Uterus (tissue), 4 donors: ENCODE measurements at places on chromosomes 7 and 10. TPM values are rescaled to one million over a fixed set of nuclear protein-coding genes. Genes with fewer than 3 reads are reported as not detected.

DNA sequence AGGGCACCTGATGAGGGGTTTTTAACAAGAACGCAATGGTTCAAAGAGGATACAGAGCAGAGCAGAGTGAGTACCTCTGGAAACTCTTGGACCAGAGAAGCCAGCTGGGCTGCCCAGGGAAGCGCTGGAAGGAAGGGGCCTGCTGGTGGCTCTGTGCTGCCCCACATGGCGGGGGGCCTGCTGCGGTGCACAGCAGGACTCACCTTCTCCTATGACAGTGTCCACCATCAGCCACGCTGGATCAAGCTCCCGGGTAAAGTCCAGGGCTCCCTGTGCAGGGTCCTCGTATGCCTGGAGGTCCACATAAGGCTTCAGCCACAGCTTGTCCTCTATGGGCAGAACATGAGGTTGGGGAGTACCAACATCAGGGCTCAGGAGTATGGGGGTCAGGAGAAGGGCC lies 12.5 kb downstream of the EPHA1 start:
- DNase-seq: no peak

DNA sequence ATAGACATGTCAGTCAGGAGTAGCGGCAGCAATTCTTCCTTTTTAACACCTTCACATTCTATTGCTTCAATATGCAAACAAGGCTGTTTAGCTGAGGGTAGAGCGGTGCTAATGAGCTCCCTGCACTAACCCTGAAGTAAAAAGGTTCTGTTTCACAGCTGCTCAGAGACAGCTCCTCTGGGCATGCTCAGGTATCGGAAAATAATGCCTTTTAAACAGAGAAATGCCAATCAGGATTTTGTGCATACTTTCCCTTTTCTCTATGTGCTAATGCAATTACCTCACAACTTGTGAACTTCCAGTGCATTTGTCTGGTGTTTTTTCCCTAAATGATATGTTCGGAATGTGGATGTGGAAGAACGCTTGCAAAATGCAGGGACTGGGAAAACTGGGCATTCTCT lies 307.7 kb upstream of the FZD8 start:
- DNase-seq: no peak

LIPK gene
- not detected for total RNA-seq

DNA sequence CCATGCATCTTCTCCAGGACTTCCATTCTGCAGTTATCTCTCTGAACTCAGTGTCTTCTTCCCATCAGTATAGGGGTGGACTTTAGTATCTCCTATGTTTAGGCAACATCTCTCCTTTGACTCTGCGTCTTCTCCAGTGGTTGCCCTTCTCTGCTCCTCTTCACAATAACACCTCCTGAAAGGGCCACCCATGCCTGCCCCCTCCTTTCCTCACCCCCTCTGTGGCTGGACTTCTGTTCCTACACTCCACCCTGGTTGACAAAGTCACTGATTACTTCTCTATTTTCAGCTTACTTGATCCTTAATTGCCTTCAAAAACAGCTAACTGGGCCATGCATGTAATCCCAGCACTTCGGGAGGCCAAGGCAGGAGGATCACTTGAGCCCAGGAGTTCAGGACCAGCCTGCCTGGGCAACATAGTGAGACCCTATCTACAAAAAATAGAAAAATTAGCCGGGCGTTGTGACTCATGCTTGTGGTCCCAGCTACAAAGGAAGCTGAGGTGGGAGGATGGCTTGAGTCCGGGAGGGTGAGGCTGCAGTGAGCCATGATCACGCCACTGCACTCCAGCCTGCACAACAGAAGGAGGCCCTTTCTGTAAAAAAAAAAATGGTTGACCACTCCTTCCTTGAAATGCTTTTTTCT lies 13.7 kb downstream of the SRGN start:
- DNase-seq: no peak

RNF148 gene
- total RNA-seq: 4.7 TPM

- no peak for DNase-seq
Observed at GRCh38 chr10:130647341-130647740, 511.1 kb downstream of the GLRX3 start.

DNA sequence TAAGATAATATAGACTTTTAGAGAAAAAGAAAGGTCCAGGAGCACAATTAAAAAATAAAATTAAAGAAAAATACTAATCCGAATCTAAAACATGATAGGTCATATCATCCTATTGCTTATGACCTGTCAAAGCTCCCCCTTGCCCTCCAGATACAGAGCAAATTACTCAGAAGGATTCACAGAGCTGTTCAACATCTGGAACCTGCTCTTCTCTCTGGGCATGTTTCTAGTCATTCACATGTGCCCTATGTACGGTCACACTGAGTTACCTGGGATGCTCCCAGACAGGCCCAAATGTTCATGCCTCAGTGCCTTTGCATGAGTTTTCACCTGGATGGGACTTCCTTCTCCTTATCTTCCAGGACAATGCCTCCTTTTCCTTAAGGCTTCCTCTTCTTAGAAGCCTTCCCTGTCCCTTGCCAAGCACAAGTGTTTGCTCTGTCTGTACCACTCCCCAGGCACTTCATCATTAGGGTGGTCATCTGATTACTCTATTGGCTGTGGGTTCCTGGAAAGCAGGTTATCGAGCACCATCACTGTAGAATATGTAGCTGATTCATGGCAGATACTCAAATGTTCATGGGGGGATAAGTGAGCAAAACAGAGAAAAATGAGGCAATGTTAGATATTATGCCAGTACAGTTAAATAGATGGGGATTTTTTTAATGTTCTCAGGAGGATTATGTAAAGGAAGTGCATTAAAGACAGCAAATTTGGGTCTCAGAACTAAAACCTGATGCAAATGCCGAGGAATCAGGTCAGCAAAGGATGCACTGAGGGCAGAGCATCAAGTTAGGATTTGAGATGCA lies 12.0 kb upstream of the AOAH start:
- no peak for DNase-seq

DNA sequence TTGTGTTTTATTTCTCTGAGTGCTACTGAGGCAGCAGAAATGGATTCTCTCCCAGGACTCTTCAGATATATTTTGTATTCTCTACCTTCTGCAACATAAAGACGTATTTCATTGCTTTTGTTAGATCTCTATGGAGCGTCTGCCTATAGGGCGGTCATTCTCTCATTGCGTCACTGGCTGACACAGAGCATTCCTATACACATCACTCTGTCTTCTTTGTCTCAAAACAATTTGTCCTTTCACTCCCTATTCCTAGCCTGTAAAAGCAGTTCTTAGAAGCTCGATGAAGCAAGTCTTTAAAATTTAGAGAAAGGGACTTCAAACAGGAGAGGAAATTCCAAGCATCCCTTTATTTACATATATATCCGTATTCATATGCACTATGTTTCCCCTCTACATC lies 120.6 kb downstream of the CPED1 start:
- DNase-seq: no peak

MOGAT3 gene
- not detected for total RNA-seq

ADGRA1 gene
- 0.07 TPM for total RNA-seq

CADPS2 gene
- 36.4 TPM for total RNA-seq

- no peak for DNase-seq
Observed at GRCh38 chr10:23310404-23310803, 34.2 kb downstream of the C10orf67 start.

ASB13 gene
- total RNA-seq: 25.7 TPM

DNA sequence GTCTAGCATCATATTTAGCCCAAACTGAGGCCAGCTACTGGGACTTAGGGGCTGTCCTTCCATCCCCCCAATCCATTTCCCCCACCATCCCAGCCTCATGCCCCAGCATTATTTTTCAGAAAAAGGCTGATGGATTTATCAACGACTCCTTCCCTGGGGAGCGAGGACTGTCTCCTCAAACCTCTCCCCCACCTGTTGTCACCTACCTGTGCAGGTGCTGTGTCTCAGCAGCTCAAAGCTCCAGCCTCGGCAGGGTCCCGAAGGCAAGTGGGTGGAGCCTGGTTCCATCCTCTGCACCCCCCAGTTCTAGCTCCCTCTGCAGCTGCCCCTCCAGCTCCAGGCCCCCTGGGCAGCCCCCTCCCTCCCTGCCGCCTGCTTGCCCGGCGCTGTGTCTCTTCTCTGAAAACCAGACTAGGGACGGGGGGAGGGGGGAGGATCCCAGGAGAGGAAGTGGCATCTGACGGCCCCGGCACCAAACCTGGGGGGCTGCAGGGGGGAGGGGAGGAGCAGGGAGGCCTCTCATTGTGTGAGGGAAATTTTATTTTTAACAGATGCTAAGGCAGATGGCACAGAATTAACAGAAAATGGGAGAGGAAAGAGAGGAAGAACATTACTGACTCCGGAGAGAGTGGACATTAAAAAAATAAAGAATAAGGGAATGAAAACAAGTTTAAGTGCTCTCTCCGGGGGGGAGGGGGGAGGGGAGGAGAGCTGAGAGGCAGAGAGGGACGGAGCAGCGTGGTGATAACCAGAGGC lies 61.7 kb upstream of the PAX2 start:
- DNase-seq: no peak

GRCh38 chr10:112262546-112262945 lies 20.7 kb upstream of the TECTB start:
- no peak for DNase-seq

- DNase-seq: no peak
Observed at GRCh38 chr7:108232076-108232475, 101.9 kb upstream of the LAMB4 start.

GRCh38 chr7:116162992-116163391 lies 47.3 kb upstream of the TES start:
- no peak for DNase-seq

FOXI2 gene
- total RNA-seq: 1.3 TPM

- peak; percentile 49 for DNase-seq
Observed at GRCh38 chr10:118850418-118851061, 95.8 kb upstream of the CACUL1 start.

GRCh38 chr10:61735882-61736281 lies 73.2 kb downstream of the CABCOCO1 start:
- no peak for DNase-seq

C10orf120 gene
- not detected for total RNA-seq

DNA sequence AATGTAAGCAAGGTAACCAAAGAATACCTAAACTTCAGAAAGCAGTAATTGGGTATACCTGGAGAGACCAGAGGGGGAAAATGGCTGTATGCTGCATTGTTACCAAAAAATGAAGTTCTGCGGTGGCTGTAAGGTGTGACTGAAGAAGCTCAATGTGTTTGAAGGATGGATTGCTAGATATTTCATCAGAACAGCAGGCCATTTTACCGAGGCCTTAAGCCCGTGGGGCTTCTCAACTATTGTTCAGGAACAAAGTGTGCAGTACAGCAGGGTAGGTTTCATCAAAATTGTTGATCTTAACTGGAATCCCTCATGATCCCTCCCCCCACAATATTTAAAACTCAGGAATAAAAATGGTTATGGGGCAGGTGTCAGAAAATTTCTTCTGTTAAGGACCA lies 204.0 kb upstream of the GHITM start:
- DNase-seq: no peak

DNA sequence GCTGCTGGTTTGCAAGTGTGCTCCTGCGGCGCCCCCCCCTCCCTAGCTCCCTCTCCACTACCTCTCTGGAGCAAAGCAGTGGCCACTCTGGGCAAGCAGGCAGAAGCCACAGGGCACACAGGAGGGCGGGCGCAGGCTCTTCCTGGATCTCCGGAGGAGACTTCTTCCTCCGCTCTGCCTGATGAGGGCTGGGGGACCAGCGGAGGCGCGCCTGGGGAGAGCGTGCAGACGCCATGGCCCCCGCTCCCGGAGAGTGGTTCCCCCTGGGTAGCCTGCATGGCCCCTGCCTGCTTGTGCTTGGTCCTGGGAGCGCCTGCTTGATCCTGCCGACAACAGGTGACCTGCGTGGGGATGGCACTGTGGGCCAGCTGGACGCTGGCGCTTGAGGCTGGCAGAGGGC lies 29.0 kb downstream of the ANKMY2 start:
- no peak for DNase-seq

GRCh38 chr10:80893256-80893655 lies 355.6 kb downstream of the SH2D4B start:
- no peak for DNase-seq

GRCh38 chr10:7788639-7789286 lies 786 bp downstream of the ATP5F1C start:
- DNase-seq: no peak

PLEKHS1 gene
- not detected for total RNA-seq

- no peak for DNase-seq
Observed at GRCh38 chr7:149310113-149310836, 48.3 kb downstream of the ZNF783 start.

GRCh38 chr10:131556061-131556896 lies 244.8 kb upstream of the TCERG1L start:
- DNase-seq: no peak

- no peak for DNase-seq
Observed at GRCh38 chr10:600234-600633, 89.2 kb downstream of the DIP2C start.

- DNase-seq: no peak
Observed at GRCh38 chr10:89532476-89532875, 2.9 kb downstream of the SLC16A12 start.

DNA sequence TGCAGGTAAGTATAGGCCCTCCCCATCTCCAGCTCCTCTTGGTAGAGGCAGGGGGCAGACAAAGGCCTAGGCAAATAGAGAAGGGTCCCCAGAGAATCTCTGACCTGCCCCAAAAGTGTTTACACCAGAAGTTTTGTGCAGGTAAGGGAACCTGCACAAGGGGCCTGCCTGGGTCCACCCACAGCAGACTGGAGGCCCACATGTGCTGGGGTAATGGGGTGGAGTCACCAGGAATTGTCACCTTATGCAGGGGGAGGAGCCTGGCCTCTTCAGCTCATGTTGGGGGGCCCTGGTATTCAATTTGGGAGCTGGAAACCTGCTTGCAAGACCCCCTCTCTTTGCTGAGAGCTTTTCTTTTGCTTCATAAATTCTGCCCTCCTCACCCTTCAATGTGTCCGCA lies 302.7 kb downstream of the ZEB1 start:
- DNase-seq: no peak

GRCh38 chr10:6128591-6129251 lies 39.9 kb downstream of the RBM17 start:
- DNase-seq: no peak

GRCh38 chr10:60235001-60235400 lies 154.7 kb downstream of the ANK3 start:
- no peak for DNase-seq

DNA sequence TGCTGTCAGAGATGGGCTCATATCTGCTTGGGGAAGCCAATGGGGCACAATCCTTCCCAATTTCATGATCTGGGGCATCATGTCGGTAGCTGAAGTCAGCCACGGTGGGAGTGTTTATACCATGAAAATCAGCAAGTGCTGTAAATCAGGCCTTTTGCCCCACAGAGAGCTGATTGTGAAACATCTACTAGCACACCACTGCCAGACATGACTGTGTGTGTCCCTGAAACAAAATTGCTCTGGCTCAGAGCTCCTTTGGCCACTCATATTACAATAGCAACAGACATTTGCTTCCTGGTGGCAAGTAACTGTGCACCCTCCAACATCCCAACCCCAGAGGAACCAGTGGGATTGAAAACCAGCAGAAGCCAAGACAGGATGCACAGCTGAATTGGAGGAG lies 23.7 kb downstream of the GPR26 start:
- DNase-seq: no peak

GRCh38 chr10:128056303-128057050 lies 69.7 kb downstream of the MKI67 start:
- no peak for DNase-seq

FRMPD2 gene
- not detected for total RNA-seq

PPP1R3A gene
- total RNA-seq: 0.14 TPM
